CD4-positive, alpha-beta T cell treated with Interleukin-15 for 1 hour (primary cell): ENCODE measurements at places on chromosomes 1 and 21.

DNA sequence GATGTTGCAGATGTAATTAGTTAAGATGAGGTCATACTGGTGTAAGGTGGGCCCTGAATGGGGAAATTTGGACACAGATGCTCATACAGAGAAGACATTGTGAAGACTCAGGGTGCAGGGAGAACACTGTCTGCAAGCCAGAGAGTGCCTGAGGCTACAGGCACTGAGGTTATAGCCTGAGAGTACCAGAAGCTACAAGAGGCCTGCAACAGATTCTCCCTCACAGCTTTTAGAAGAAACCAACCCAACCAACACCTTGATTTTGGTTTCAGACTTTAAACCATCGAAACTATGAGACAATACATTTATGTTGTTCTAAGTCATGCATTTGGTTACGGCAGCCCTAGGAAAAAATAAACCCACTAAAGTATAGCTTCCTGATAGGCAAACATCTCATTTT lies 321.7 kb upstream of the USP25 start:
- DNase-seq = no peak

- no peak for DNase-seq
Observed at GRCh38 chr1:31441073-31441472, 28.1 kb downstream of the SERINC2 start.

DNA sequence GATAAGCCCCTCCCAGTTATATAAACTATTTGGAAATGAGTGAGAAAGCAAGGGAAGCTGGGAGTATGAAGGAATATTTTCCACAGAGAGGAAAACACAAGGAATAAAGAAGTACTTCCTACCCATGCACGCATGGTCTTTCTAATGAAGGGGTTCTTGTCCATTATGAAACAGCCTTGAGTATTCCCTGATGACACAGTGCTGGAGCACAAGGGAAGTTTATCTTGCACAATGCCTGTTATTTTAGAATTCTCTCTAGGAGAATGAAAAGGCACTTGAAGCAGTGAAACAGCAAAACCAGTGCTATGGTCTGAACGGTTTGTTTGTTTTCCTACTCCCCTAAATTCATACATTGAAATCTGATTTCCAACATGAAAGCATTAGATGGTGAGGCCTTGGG lies 38.6 kb upstream of the ADAMTS1 start:
- no peak for DNase-seq

- DNase-seq = no peak
Observed at GRCh38 chr21:41135746-41136145, 32.2 kb upstream of the BACE2 start.

- no peak for DNase-seq
Observed at GRCh38 chr1:7705908-7706216, 65.2 kb upstream of the VAMP3 start.

DNA sequence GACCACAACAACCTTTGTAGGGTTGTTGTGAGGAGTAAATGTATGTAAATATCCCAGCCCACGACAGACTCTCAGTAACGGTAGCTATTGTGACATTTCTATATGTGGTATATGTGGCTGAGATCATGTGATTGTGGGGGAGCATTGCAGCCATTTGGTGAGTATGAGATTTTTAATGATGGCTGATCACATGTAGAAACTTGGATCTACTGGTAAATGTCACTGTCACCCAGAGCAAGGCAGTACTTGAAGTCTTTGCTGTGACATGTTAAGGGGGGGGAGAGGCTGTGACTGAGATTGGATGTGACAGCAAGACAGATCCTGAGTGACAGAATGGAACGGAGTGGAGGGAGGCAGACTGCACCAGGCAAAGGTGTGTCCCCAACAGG lies 23.9 kb upstream of the MEF2D start:
- DNase-seq = no peak

GRCh38 chr1:155301342-155301841 lies at the start of gene PKLR:
Gene PKLR (minus strand): TSS chr1:155301438. CDS start chr1:155301395, 43 bp downstream.
- DNase-seq = no peak

DNA sequence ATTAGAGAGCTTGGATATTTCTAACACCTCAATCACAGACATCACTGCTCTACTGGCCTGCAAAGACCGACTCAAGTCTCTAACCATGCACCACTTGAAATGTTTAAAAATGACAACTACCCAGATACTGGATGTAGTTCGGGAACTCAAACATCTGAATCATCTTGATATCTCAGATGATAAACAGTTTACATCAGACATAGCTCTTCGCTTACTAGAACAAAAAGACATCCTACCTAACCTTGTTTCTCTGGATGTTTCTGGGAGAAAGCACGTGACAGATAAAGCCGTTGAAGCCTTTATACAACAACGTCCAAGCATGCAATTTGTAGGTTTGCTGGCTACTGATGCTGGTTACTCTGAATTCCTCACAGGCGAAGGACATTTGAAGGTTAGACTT lies 45.1 kb downstream of the ZYG11B start:
- DNase-seq = no peak

DNA sequence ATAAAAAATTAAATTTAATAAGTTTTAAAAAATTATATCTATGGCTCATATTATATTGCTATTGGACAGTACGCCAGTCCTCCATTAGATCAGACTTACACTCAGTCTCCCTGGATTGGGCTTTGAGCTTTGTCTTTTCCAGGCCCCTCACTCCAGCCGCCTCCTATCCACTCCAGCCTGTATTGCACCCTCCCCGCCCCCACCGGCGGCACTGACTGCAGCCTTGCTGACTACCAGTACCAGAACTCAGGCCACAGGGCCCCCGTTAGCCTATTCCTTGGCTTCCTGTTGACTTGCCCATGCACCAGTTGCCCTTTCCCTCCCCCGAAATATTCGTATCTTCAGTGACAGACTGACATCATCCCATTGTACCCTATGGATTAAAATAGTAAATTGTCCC lies 127.9 kb downstream of the CSMD2 start:
- no peak for DNase-seq

DNA sequence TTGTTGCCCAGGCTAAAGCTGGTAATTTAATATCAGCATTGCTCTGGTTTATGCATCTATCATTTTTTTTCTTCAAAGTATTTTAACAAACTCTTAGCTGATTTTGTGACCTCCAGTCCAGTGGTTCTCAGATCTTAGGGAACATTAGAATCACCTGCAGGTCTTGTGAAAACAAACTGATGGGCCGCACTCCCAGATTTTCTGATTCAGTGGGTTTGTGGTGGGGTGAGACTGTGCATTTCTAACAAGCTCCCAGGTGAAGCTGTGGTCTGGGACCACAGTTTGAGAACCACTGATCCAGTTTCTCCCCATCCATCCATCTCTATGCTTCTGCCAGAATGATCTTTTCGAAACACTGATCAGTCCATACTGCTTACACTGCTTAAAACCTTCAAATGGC lies 305.7 kb upstream of the USP24 start:
- DNase-seq = no peak
